ENCODE measurements at places on chromosomes 1 and 21. TPM values are rescaled to one million over a fixed set of nuclear protein-coding genes. Genes with fewer than 3 reads are reported as not detected.

Gene LCE3B
- polyA plus RNA-seq, result not detected

Gene AGO3
- polyA plus RNA-seq, result 4.3 TPM

Gene FBLIM1
- polyA plus RNA-seq, result 39.4 TPM

Gene FCER1G
- polyA plus RNA-seq, result not detected

Gene SPRR2A
- polyA plus RNA-seq, result not detected

Gene FCER1A
- not detected for polyA plus RNA-seq

Gene ERMAP
- polyA plus RNA-seq, result 5.0 TPM

Gene SELP
- not detected for polyA plus RNA-seq

Gene ARHGAP29
- 16.2 TPM for polyA plus RNA-seq

Gene ADGRB2
- polyA plus RNA-seq, result 6.6 TPM

Gene UTS2
- not detected for polyA plus RNA-seq

Gene C1orf185
- polyA plus RNA-seq, result not detected

Gene BACE2
- polyA plus RNA-seq, result 17.1 TPM

Gene SH2D1B
- not detected for polyA plus RNA-seq

Gene AMY1B
- not detected for polyA plus RNA-seq

Gene CAPN9
- not detected for polyA plus RNA-seq

Gene ESPN
- polyA plus RNA-seq, result 0.18 TPM

Gene C1orf116
- 3.2 TPM for polyA plus RNA-seq

Gene VCAM1
- polyA plus RNA-seq, result 0.12 TPM

Gene AMY2A
- not detected for polyA plus RNA-seq

Gene OR2L2
- polyA plus RNA-seq, result not detected

Gene NPPA
- polyA plus RNA-seq, result not detected

Gene A3GALT2
- polyA plus RNA-seq, result not detected

Measured in A549 (cell line).